ENCODE measurements at places on chromosomes 2 and 18. TPM values are rescaled to one million over a fixed set of nuclear protein-coding genes. Genes with fewer than 3 reads are reported as not detected.
A peak's percentile ranks its signal among the peaks of the same experiment; 100 is the strongest.

The CD226 gene
- total RNA-seq: 2.4 TPM

The NOSTRIN gene
- 8.9 TPM for total RNA-seq

The FKBP1B gene
- total RNA-seq: 2.0 TPM

The FOXD4L1 gene
- total RNA-seq: not detected

The ANKRD36B gene
- total RNA-seq: 5.0 TPM

The EIF2AK2 gene
- 17.9 TPM for total RNA-seq

The TEX44 gene
- not detected for total RNA-seq

The COLEC11 gene
- 3.1 TPM for total RNA-seq

The ST8SIA5 gene
- 23.3 TPM for total RNA-seq

The RAB17 gene
- 3.5 TPM for total RNA-seq

The SLC23A3 gene
- 0.48 TPM for total RNA-seq

DNA sequence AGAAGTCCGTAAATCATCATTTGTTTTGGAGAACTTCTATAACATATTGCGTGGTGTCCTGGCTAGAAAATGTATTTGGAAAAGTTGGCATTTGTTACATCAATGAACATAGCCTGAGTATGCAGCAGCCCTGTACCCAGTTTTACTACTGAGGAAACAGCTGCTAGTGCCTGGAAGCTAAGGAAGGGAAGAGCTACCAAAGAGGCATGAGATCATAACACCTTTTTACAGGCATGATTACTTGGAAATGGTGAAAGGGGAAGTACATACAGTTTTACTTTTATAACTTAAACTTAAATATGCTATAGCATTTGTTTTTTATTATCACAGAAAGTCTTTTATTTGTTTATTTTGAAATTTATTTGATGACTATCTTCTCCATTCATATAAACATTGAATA is 128.4 kb upstream of the MC4R start:
- DNase-seq: no peak

- DNase-seq: no peak
Measured at GRCh38 chr2:11962707-11963328, 216.4 kb downstream of the LPIN1 start.

- DNase-seq: no peak
Measured at GRCh38 chr2:30404319-30405259, 42.5 kb upstream of the LCLAT1 start.

DNA sequence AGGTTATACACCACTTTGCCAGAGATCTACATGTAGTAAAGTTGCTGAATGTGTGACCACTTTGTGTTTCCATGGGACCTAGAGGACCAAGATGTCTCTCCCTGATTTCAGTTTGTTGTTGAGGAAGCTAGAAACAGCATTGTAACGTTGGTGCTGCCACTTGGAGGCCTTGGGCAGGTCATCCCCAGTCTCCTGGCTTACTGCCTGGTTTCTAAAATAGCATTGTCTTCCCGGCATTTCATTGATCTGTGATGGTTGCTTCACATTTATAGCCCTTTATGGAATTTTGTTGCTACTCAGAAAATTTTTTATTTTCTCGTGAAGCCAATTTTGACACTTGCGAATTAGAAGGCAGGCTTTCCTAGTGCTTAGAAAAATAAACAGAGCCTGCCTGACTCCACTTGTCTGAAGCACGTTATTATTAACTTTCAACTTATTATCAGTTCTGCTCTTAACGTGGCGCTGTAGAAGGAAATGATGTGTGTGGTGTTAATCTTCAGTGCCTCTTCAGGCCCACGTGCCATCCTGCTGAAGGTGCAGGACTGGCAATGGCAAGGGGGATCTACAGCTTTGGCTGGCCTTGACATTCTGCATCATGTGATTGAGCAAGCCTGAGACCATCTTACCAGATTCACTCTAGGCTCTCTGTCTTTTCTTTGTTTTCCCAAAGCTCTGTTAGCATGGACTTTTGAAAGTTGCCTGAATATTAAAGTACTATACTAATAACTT is 59.9 kb downstream of the INPP4A start:
- no peak for DNase-seq

DNA sequence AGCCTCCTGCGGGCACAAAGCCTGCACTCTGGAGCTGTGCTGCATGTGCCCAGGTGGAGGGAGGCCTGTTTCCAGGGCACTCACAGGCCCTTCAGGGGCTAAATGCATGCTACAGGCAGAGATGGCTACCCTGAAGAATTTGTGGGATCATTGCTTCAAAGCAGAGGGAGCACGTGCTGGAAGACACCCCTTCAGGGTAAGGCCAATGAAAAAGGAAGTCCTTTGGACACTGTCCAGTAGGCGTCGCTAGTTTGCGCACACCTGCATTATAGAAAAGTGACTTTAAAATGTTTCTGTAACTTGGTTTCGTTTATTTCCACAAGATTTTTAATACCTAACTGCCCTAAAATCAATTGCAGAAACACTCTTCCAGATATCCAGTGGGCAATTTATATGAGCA is 325.3 kb downstream of the ZNF516 start:
- DNase-seq: no peak

DNA sequence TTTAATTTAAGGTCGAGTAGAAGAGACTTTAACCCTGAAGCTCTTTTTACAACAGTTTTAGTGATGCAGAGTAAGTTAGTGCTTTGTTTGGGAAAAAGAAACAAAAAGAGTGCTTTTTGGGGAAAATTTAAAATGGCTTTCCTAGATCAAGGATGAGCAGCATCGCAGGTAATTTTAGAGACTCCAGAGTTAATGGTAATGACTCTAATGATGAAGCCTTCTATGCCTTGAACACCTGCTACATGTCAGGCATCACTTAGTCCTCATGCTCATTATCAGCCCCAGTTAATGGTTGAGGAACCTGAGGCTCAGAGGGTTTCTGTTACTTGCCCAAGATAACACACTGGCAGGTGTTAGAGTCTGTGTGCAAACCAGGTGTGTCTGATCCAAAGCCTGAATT is 167.8 kb downstream of the ACOXL start:
- no peak for DNase-seq

- no peak for DNase-seq
Measured at GRCh38 chr2:167489325-167489724, 601.0 kb downstream of the XIRP2 start.

DNA sequence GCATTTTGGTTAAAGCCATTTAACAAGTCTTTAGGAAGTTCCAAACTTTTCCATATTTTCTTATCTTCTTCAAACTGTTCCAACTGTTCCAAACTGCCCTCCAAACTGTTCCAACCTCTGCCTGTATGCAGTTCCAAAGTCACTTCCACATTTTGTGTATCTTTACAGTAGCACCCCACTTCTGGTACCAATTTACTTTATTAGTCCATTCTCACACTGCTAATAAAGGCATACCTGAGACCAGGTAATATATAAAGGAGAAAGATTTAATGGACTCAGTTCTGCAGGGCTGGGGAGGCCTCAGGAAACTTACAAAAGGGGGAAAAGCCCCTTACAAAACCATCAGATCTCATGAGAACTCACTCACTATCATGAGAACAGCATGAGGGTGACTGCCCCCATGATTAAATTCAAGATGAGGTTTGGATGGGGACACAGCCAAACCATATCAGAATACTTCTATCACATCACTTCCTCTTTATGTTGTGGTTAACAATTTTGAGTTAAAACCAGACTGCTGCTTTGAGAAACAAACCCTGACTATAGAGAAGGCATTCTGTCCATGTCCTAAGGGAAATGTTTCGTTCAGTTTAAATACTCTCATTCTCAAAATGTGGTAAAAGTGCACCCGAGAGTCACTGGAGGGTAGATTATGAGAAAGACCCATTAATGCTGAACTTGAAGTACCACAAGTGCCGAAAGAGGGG is 11.0 kb downstream of the IL18R1 start:
- DNase-seq: no peak

GRCh38 chr2:85011747-85012146 is 40.8 kb downstream of the KCMF1 start:
- no peak for DNase-seq

DNA sequence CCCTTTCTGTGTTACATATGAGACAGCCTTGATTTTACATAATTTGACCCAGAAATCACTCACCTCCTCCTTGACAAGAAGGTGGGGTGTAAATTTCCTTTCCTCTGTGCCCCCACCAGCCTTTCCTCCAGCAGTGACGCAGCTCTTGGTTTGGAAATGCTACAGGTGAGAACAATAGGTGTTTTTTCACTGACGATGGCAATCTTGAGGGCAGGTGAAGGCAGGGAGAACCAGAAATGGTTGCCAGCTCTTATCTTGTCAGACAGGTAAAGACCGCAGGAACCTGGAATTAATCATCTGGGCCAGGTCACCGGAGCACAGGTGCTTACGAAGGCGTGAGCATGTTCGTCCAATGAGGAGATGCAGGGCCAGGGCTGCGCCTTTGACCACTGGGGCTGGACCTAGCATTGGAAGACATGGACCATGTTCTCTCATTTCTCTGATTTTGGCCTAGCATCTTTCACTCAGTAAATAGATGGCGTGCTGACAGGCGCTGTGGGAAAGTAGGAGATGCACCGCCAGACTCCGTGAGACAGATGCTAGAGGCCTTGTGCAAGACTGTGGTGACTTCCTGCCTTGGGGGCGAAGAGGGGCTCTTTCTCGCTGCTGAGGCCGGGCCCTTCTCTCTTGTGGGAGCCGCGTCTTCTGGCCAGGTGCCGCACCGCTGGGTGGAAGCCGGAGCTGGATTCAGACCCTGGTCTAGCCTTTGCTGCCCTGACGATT is 4.0 kb downstream of the CIDEA start:
- DNase-seq: peak; percentile 26

DNA sequence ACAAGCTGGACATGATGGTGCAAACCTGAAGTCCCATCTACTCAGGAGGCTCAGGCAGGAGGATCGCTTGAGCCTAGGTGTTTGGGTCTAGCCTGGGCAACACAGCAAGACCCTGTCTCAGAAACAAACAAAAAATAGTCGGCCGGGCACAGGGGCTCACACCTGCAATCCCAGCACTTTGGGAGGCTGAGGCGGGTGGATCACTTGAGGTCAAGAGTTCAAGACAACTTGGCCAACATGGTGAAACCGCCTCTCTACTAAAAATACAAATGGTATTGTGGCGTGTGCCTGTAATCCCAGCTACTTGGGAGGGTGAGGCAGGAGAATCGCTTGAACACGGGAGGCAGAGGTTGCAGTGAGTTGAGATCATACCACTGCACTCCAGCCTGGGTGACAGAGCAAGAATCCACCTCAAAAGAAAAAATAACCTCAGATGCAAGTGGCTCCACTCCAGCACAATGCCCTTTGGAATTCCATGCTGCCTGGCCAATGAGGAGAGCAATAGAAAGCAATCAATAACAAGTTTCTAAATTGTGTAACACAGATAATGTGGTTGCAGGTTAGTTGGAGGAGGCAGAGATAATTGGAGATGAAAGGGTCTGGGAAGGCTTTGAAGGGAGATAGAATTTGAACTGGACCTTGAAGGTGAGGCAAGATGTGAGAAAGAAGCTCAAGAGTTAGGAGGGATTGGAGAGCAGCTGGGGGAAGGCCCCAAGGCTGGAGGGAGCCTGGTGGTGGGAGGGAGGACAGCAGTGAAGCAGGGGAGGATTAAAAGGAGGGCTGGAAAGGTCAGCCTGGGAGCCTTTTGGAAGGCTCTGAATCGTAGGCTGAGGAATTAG is 6.0 kb downstream of the TTC31 start:
- no peak for DNase-seq

DNA sequence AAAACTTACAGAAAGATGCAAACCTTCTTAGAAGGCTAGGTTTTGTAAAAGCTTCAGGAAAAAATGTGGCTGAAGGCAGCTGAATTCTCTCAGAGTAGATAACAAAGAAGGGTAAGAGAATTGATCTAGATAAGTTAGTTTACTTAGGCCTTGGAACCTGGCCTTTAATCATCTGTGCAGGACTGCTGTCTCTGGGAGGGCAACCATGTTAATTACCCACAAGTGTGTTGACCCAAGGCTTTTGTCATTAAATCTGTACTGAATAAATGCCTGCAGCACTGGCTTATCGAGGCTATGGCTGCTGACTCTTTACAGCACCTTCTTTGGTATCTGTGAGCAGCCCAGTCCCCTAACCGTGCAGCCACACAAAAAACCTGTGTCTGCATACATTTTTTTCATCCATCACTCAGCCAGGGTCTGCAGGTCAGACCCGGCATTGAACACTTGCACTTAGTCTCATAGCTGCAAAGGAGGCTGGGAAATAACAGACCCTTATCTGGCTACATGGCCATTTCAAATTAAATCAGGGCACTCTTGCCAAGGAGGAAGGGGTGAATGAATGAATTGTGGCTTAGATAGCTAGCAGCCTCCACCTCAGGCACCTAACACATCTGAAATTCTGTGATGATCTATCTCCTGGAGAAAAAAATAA is 120.2 kb upstream of the MSH2 start:
- DNase-seq: no peak

- DNase-seq: no peak
Measured at GRCh38 chr2:77521931-77522470, at the start of gene LRRTM4. LRRTM4 (minus strand) TSS chr2:77522376.

DNA sequence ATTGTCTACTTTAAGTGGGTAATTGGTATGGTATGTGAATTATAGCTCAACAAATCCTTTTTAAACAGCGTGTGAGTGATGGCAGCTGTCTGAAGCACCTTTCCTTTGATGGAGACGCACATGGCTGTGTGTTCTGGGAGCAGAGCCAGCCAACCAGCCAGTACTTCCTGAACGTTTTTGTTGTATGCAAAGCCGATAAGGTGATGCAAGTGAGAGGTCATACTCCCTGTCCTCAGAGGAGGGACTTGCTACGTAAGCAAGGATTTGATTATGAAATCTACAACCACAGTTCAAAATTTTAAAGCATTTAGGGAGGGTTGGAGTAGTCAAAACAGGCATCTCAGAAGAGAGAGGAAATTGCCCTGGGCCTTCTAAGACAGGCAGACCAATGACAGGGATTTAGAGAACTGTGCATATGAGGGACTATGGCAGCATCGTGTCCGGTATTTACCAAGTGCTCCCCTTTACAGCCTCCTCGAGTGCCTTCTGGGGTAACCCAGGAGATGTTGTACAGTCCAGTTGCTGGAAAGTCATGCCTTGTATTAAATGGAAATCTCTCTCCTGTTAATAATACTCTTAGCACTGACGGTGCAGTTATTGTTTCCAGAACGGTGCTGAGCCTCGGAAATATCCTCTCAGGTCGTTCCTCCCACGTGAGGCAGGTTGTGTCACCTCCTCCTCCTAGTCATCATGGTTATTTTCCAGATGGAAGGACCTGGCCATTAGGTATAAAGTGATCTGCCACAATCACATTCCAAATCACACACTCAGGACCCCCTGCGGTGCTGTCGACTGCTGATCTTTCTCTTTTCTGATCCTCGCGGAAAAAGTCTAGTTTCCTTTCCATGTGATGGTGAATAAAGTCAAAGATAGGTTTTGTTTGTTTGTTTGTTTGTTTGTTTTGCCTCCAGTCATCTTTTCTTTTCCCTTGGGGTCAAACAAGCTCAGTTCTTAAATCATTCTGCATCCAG is 28.4 kb downstream of the ARHGEF4 start:
- peak; percentile 74 for DNase-seq

DNA sequence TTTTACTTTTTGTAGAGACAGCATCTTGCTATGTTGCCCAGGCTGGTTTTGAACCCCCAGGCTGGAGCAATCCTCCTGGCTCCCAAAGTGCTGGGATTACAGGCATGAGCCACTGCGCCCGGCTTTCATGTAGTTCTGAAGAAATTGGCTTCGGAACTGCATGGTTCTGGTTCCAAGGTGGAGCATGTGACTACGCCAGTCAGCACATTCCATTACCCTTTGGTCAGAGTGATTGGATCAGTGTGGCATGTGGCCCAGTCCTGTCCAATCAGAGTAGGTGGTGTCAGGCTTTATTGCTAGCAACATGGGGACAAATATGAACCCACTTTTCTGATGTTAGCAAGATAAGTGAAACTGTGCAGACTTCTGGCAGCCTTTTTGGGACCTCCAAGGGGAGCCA is 16.3 kb upstream of the ATOH8 start:
- peak; percentile 79 for DNase-seq

GRCh38 chr2:60355849-60356261 is 197.6 kb downstream of the BCL11A start:
- DNase-seq: no peak

- no peak for DNase-seq
Measured at GRCh38 chr2:196225213-196225612, 53.8 kb upstream of the STK17B start.

Measured in cardiac septum (tissue), 1 donor.